ENCODE measurements at places on chromosomes 13 and 19.

- no peak for DNase-seq
Observed at GRCh38 chr13:40178130-40178529, 488.3 kb downstream of the FOXO1 start.

DNA sequence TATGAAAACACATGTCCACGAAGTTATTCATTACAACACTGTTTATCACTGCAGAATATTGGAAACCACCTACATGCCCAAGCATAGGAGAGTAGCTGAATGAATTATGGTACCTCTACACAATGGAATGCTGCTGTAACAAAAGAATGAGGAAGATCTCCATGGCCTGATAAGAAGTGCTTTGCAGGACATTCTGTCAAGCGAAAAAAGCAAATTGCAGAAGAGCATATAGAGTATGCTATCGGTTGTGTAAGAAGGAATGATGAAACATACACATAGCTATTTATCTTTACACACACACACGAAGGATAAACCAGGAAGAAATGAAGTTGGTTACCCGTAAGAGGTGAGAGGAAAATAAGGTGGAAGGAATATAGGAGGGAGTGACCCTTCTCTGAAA, 37.5 kb upstream of the CEACAM20 start:
- no peak for DNase-seq

GRCh38 chr13:37059848-37060192, 332 bp upstream of the SUPT20H start:
- DNase-seq, result no peak

- no peak for DNase-seq
Observed at GRCh38 chr13:93751117-93751516, 524.5 kb downstream of the GPC6 start.

DNA sequence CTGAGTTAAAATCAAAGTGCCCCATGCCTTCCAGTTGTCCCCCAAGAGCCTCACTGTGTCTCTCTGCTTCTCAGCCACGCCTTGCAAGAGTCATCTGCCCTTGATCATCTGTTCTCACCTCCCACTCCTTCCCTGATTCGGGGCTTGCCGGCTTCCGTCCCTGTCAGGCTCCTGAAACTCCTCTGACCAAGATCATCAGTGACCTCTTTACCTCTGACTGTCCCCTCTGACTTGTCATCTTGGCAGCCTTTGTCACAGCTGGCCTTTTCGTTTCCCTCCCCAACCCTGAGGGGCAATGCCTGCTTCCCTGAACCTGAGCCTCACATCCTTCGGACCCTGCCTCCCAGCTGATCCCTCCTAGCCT, 66.3 kb downstream of the MAP4K1 start:
- no peak for DNase-seq

GRCh38 chr13:46354156-46355087, 32.6 kb downstream of the RUBCNL start:
- DNase-seq, result no peak

DNA sequence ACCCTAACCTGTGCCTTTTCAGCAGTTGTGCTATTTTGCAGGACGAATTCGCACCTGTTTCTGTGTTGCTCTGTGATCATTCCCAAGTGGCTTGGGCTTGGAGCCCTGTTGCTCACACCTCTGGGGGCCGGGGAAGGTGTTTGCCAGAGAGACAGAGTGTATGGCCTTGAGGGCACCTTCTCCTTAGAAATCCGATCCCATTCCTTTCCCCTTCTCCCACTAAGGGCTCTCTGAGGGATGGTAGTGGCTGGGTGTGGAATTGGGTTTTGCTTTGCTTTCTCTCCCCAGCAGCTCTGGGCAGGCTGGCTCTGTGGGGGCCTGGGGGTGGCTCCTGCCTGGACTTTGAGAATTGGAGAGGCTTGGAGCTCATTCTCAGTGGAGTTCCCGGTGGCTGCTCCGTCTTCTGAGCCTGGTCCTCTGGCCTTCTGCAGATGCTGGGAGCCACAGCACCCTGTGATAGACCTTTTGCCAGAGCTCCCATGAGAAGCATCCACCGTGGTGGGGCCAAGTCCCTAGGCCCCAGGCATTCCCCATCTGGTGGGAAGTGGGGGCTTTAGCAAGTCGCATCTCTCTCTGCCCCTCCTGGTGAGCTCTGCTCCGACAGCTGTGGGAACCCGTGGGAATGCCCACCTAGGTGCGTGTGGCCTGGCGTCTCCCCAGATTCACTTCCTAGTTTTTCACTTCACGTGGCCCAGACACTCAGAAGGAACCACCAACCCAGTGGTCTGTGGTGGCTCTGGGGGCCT, 26.1 kb downstream of the ATP11A start:
- peak; percentile 21 for DNase-seq

- no peak for DNase-seq
Observed at GRCh38 chr13:114128624-114129522, 3.5 kb downstream of the RASA3 start.

- DNase-seq, result no peak
Observed at GRCh38 chr19:7527516-7528191, 5.2 kb downstream of the MCOLN1 start.

DNA sequence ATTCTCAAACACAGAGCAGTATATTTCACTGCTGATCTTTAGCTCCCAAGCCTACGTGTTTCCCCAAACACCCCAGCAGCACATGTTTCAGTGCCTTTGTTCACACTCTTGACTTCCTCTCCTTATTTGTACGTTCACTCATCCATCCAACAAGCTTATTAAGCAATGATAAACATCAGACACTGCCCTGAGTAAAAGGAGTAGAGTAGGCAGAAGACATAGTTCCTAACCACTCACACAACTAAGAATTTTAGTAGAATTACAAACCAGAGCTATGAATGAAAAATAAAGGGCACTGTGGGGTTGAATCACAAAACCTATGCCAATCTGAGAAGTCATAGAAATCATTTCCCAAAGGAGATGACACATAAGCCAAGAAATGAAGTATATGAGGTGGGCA, 213.5 kb downstream of the DIAPH3 start:
- no peak for DNase-seq

- no peak for DNase-seq
Observed at GRCh38 chr19:44512326-44513298, 12.3 kb upstream of the ZNF180 start.

- DNase-seq, result no peak
Observed at GRCh38 chr13:113918580-113918979, 54.7 kb upstream of the GAS6 start.

GRCh38 chr13:110323172-110323891, 16.2 kb downstream of the COL4A2 start:
- DNase-seq, result no peak

- DNase-seq, result no peak
Observed at GRCh38 chr13:34640179-34640992, 301.7 kb upstream of the NBEA start.

DNA sequence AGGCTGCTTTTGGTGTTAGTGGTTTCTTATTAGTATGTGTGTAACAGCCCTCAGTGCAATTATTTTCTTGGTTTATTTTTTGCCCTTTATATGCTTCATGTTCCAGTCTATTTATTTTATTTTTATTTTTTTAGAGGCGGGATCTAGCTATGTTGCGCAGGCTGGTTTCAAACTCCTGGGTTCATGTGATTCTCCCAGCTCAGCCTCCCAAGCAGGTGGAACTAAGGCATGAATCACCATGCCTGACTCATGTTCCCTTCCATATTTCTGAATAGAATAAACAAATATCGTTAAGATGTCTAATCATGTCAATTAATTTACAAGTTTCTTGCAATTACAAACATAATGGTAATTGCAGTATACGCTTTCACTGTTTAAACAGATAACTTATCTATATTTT, 11.7 kb downstream of the SKA3 start:
- DNase-seq, result no peak

DNA sequence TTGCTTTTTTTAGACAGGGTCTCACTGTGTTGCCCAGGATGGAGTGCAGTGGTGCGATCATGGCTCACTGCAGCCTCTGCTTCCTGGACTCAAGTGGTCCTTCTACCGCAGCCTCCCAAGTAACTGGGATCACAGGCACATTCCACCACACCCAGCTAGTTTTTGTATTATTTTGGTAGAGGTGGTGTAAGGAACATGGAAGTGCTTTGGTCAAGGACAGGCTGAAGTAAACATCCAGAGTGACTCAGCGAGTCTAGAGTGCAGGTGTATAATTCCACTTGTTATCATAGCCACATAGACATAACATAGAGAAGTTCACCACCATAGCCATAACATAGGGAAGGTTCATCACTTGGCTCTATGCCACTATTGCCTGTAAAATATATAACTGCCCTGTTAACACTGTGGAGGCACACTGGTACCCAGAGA, 98.6 kb downstream of the RBM26 start:
- DNase-seq, result no peak

DNA sequence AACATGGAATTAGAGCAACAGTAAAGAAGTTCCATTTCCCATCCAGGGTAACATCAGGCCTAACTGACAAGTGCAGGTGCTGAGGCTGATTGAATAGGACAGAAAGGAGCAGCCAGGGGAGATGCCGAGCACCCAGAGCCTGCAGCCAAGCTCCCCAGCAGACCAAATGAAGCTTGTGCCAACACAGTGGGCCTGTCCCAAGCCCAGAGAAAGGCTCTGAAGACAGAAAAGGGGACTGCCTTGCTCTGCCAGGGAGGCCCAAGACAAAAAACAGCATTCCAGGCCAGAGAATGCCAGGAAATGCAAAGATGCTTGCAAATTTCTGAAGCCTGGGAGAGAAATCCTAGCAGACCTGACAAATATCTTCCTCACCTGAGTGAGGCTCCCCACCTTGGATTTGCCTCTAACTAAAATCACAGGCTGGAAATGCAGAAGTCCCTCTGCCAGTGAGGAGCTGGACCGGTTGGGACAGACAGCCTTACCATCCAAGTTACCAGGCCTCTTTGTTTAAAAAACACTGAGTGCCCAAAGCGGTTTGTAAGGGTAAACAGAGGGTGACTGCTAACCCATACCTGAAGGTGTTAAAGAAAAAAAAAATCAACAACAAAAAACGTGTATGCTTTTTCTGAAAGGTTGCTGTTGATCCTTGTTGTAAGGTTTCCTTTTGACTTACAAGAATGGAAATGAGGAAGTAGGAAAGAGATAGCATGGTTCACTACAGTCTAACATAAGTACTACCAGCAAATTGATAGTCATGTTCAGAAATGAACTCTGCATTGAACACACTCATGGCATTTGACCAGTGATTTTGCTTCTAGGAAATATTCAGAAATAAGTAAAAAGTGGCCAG, 11.8 kb upstream of the HMGB1 start:
- DNase-seq, result no peak

- DNase-seq, result no peak
Observed at GRCh38 chr19:2944403-2944774, 382 bp downstream of the ZNF77 start.

DNA sequence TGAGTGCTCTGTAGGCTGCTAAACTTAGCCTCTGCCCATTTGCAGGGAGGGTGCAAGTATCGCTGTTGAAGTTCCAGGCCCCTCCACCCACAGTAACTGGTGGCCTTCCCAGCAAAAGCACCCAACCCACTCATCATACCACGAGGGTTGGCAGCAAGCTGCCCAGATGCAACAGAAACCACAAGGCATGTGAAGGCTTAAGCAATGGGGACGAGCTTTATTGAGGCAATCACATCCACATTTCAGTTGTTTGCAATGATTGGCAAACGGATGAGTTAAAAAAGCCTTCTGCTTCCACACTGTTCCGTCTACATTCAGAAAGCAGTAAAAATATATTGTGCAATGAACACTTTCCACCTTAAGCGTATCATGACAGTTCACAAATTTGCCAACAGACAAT, 10.3 kb downstream of the GJB6 start:
- DNase-seq, result no peak

- DNase-seq, result no peak
Observed at GRCh38 chr19:18227781-18228271, 1.6 kb upstream of the PDE4C start.

DNA sequence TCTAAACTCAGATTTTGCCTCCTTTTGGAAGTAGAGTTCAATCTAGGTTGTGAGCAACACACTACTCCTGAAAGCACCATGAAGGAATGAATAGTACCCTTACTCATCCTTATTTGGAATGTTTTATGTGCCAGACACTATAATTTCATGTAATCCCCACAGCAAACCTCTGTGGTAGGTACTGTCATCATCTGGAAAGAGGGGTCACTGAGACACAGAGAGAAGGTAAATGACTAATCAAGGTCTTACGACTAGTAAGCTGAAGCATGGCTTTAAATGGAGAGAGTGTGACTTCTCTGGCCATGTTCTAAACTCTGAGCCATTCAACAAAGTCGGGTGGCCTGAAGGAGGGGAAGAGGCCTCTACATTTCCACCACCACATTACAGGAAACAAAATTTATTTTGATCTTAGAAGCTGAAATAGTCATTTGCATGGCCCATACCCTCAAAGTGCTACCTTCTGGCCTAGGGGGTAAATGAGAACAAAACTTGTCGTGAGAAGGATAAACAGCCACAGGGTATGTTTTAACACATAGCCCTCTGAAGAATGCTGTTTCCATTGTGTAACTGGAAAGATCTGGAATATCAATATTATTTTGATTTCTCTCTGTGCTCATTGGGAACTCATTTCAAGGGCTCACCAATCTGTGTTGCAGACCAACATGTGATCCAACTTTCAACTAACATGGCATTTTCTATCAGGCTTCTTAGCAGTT, 180.8 kb upstream of the RFC3 start:
- DNase-seq, result no peak

DNA sequence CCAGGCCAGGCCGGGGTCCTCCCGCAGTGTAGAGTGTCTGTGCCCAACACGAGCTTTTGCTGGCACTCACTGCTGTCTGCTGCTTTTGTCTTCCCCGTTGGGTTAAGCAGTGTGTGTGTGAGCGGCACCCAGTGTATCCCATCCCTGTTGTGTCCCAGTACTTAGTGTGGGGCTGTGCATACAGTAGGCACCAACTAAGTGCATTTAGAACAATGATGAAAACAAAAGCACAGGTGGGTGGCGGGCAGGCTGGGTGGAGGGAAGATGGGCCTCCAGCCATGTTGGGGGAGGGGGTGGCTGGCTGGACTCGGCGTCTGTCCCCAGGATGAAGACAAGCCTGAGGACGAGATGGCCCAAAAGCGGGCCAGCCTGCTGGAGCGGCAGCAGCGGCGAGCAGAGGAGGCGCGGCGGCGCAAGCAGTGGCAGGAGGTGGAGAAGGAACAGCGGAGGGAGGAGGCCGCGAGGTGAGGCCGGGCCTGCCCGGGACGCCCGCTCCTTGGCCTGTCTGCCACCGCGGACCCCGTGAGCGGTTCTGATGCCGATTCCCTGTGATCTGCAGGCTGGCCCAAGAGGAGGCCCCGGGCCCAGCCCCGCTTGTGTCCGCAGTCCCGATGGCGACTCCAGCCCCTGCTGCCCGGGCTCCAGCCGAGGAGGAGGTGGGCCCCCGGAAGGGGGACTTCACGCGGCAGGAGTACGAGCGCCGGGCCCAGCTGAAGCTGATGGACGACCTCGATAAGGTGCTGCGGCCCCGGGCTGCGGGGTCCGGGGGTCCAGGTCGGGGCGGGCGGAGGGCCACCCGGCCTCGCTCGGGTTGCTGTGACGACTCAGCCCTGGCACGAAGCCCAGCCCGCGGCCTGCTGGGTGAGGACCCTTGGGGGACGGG, 14.2 kb downstream of the XAB2 start:
- no peak for DNase-seq

GRCh38 chr19:52536448-52536800, 9.0 kb downstream of the ZNF808 start:
- no peak for DNase-seq

- no peak for DNase-seq
Observed at GRCh38 chr13:98398581-98398980, 178.3 kb downstream of the STK24 start.

GRCh38 chr13:110722971-110723370, 9.5 kb downstream of the ING1 start:
- no peak for DNase-seq

All from NCI-H510A (cell line).